ENCODE measurements at places on chromosomes 3 and 15.

- no peak for DNase-seq
Observed at GRCh38 chr3:134464064-134464688, 21.6 kb downstream of the ANAPC13 start.

DNA sequence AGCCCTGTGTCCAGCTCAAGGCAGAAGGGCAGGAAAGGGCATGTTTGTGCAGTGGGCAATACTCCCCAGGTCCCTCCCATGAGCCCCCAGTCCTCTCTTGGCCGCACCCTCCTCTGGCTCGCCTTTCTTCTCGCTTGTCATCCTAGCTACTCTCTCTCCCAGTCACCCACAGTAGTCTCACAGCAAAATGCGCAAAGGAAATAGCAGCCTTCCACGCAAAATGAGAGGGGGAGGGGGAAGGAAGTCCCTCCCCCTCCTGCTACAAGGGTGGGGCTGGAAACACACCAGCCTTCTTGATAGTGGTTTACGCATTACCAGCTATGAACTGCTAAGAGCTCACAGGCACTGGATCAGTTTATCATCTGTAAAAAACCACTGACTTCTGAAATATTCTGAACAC, 83.8 kb downstream of the GADL1 start:
- no peak for DNase-seq

DNA sequence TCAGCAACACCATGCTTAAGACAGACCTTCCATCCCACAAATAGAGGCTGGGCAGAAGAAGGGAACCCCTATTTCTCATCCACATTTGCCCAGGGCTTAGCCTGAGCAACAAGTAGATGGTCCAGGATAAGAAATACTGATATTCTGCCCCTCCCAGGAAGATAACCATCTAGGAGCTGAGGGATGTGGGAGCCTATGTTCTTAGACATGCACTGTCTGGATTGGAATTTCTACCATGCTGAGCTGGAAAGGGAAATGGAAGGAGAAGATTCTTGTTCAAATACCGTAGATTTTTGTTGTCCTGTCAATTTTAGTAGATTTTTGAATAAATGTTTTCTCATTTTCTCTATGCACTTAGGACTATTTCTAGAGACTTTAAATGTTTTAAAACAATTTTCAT, 450.7 kb upstream of the SEMA6D start:
- no peak for DNase-seq

DNA sequence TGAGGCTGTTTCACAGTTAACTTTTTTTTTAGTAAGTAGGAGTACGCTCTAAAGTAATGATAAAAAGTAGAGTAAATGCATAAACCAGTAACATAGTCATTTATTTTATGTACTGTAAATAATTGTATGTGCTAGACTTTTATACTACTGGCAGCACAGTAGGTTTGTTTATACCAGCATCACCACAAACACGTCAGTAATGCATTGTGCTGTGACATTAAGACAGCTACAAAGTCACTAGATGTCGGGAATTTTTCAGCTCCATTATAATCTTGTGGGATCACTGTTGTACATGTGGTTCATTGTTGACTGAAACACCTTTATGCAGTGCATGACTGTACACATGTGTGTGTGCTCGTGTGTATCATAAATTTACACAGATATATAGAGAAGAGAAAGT, 618.0 kb upstream of the ADAMTS9 start:
- DNase-seq: no peak

GRCh38 chr3:155771126-155771525, 26.3 kb upstream of the PLCH1 start:
- DNase-seq: no peak

GRCh38 chr15:41512940-41513505, 604 bp downstream of the LTK start:
- DNase-seq: peak; percentile 29

- no peak for DNase-seq
Observed at GRCh38 chr15:40543082-40543481, 21.8 kb downstream of the CCDC32 start.

DNA sequence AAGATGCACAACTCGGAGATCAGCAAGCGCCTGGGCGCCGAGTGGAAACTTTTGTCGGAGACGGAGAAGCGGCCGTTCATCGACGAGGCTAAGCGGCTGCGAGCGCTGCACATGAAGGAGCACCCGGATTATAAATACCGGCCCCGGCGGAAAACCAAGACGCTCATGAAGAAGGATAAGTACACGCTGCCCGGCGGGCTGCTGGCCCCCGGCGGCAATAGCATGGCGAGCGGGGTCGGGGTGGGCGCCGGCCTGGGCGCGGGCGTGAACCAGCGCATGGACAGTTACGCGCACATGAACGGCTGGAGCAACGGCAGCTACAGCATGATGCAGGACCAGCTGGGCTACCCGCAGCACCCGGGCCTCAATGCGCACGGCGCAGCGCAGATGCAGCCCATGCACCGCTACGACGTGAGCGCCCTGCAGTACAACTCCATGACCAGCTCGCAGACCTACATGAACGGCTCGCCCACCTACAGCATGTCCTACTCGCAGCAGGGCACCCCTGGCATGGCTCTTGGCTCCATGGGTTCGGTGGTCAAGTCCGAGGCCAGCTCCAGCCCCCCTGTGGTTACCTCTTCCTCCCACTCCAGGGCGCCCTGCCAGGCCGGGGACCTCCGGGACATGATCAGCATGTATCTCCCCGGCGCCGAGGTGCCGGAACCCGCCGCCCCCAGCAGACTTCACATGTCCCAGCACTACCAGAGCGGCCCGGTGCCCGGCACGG, 991 bp downstream of the SOX2 start:
- no peak for DNase-seq

DNA sequence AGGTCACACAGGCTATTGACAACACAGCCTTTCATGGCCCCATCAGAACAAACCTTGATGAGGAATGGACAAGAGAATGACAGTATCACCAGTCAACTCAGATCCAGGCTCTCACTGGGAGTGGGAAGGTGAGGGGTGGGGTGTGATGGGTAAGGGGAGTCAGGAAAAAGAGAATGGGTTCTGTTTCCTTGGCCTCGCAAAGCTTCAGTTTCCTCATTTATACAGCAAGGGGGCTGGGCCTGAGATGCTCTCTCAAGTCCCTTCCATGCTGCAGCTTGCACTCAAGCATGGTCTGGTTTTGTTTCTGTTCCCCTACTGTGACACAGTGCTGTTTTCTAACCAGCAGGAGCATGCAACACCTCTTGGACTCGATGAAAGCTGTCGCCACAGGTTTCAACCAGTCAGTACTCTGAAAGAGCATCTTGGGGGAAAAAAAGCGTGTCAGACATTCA, 65.7 kb upstream of the IL12A start:
- no peak for DNase-seq

DNA sequence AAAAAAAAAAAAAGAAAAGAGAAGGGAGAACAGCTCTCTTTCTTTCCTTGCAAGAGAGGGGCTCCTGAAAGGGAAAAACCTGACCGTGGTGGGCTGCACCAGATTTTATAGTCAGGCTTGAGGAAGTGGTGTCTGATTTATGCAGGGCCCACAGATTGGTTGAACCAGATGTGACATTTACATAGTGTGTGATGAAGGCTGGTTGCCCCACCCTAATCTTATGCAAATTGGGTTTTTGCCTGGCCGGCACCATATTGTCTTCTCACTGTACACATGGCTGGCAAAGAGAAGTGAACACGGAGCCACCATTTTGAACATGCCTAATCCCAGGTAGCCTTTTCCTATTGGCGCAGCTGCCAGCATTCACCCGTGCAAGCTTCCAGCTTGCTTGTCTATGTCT, 154.4 kb downstream of the OXSM start:
- DNase-seq: no peak

DNA sequence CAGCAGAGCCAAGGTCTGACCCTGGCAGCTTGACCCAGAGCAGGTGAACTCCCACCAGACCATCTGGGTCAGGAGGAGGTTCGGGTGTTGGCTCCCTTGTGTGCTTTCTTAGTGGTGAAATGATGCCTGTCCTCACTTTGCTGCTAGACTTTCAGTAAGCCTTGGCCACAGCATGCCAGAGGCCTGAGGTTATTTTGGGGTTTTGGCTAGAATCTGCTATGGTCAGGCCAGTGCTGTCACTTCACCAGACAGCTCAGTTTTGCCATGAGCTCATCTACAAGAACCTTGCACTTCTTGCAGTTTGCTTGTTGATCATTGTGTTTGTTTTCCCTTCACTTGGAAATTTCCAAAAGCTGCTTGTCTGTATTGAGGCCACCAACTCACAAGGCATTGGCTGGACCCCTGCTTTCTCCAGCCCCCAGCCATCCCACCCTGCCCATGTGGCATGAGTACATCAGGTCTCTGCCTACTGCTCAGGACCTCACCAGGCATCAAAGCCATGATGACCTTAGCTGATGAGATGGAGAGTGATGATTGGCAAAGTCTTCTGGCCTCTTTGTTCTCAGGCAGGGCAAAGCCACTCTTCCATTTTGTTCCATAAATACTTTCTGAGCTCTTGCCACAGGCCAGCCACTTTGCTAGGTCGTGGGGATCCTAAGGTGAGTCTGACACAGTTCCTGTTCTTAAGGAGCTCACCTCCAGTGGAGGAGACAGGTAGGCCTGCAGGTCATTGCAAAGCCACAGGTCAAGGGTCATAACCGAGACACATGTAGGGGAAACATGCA, 122.6 kb downstream of the ARNT2 start:
- no peak for DNase-seq

DNA sequence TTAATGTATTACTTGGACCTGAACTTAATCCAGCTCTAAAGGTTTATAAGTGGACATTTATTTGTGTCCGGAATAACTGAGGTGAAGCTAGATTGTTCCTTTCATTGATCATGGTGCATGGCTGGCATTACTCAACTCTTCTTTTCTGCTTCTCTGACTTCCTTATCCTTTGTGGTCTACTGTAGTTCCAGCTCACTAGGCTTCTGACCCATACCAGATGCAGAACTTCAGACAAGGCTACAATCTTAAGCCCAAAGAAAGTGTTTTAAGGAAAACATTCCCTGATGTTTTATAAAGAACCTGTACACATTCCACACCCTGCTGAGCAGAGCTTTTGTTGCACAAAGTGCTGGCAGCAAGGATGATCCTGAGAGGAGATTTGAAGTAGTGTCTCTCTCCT, 250.8 kb upstream of the TGFBR2 start:
- DNase-seq: no peak

DNA sequence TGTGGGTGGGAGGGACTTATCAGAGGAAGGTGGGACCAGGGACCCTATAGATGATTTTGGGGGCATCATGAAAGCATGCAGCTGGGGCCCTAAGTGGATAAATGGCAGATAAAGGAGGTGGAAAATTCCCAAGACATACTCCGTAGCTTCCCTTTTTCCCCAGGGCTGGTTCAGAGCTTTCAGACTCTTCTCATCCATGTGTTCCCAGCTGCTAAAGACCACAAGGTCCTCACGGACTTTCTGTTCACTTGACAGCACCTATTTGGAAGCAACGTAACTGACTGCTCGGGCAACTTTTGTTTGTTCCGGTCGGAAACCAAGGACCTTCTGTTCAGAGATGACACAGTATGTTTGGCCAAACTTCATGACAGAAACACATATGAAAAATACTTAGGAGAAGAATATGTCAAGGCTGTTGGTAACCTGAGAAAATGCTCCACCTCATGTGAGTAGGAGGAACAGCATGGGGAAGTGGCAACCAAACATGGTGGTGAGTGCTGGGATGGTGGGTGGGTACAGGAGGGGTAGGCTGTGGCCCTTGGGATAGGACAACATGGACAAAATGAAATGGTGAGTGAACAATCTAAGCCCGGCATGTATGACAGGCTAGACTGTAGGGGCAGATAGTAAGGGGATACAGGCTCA, 28.7 kb upstream of the SRPRB start:
- no peak for DNase-seq

DNA sequence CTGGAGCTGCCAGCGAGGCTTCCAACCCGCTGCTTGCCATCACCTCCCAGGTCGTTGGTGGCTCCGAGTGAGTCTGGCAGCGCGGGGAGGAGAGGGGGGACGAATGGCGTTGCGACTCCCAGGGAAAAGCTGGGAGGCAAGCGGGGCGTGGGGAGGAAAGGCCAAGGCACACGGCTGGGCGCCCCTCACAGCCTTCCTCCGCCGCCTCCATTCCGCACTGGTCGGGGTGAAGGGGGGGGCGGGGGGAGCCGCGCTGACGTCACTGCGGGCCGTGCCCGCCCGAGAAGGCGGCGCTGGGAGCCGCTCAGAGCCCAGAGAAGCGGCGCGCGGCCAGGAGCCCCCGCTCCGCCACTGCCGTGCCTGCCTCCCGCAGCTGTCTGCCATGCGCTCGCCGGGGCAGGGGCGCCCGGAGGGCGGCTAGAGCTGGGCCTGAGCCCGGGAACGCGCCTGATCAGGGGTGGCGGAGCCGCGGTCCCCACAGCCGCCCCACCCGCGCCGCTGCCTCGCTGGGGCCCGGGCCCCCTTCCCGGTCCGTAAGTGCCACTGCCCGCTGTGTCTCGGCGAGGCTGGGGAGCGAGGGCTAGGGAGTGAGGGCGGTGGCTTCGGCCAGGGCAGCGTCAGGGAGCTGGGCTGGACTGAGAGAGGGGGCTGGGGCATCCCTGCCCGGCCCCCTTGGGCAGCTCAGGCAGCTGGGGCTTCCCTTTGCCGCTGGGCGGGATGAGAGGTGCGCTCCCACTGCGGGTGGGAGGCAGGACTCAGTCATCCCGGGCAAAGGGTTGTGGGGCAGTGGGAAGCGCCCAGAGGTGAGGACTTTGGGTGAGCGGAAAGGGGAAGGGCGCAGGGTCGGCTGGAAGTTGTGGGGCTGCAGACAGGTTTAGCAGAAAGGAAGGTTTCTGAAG, 27.8 kb upstream of the POLG start:
- DNase-seq: no peak

DNA sequence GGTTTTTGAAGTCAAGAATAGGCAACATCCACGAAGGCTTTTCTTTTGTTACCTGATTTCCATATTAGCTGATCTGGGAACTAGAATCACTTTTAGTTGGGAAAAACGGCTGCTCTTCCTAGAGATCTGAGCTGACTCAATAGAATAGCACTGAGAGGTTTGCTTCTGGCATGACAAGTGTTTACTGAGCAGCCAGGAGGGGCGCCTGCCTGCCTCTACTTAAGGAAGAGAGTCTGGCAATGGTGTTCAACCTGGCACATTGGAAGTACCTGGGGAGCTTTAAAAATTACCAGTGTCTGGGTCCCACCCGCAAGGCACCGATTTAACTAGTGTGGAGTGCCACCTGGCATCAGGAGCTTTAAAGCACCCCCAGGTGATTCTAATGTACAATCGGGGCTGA, 34.4 kb downstream of the FAM43A start:
- DNase-seq: no peak

GRCh38 chr15:66071160-66071920, 182.2 kb downstream of the MEGF11 start:
- DNase-seq: no peak

DNA sequence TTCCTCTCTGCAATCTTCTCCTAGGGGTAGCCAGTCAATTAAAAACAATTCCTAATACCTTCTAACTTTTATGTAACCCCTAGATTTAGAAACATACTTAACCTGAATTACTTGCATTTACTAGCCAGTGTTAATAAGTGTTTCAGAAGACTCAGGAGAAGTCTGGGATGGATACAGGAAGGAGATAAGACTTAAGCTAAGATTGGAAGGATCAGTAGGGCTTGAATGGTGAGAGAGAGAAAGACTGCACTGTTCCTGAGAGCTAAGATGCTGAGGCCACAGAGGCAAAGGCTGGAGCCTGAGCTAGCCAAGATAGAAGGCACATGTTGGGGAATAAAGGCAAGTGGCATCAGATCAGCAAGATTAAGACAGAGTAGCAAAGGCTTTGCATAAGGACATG, 30.1 kb upstream of the CADPS start:
- DNase-seq: no peak
